Left renal pelvis (tissue), 4 donors: ENCODE measurements at places on chromosomes 4 and X.

DNA sequence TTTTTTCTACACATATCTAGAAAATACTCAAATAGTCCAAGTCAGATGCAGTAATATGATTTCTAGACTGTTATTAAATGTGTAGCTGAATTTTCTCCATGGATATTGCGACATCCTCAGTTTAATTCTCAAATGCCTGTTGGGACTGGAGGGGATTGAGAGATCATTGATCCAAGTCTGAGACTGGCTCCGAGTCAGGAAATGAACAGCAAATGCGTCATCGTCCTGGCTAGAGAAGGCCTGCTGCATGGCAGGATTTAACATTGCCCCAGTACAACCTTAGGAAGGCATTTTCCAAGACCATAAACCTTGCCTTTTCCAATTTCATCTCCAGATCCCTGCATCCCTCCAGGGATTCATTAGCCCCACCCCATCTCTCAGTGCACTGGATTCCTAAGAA lies 56.6 kb upstream of the SLC6A14 start:
- DNase-seq, result no peak

DNA sequence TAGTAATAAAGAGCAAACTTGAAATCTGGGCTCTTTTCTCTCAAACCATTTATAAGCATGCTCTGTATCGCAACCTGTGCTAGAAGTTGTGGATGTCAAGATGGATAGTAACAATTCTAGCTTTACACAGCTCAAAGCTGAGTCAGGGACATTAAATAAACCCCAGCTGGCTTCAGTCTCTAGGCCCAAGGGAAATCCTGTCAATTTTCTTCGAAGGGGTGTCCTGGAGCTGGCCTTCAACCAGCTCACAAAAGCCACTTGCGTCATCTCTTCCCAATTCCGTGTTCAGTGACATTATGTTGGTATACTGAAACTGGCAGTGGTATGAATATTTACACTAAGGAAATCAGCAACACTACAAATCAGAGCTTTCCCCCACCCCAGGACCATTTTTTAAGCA lies 89.8 kb upstream of the PRKG2 start:
- DNase-seq, result no peak

GRCh38 chrX:120459309-120459708 lies 9.8 kb downstream of the LAMP2 start:
- DNase-seq, result no peak

GRCh38 chrX:81392396-81392795 lies 190.5 kb downstream of the SH3BGRL start:
- DNase-seq, result no peak

DNA sequence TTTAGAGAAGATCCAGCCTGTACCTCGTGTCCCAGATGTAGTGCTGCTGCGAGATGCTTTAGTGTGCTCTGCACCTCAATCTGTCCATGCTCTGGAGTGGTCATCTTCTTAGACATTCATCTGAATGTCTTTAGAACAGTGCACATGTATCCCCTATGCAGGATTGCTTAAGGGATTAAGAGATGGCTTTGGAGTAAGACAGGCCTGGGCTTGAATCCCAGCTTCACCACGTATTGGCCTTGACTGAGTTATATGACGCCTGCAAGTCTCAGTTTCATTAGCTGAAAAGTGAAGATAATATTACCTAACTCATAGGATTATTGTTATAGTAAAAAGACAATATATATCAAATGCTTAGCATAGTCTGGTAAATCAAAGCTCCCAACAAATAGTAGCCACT lies 98.3 kb downstream of the NFKB1 start:
- no peak for DNase-seq

- no peak for DNase-seq
Measured at GRCh38 chr4:56040842-56041241, 92.1 kb downstream of the CEP135 start.

- DNase-seq, result no peak
Measured at GRCh38 chr4:153521478-153521877, 55.3 kb downstream of the TMEM131L start.

DNA sequence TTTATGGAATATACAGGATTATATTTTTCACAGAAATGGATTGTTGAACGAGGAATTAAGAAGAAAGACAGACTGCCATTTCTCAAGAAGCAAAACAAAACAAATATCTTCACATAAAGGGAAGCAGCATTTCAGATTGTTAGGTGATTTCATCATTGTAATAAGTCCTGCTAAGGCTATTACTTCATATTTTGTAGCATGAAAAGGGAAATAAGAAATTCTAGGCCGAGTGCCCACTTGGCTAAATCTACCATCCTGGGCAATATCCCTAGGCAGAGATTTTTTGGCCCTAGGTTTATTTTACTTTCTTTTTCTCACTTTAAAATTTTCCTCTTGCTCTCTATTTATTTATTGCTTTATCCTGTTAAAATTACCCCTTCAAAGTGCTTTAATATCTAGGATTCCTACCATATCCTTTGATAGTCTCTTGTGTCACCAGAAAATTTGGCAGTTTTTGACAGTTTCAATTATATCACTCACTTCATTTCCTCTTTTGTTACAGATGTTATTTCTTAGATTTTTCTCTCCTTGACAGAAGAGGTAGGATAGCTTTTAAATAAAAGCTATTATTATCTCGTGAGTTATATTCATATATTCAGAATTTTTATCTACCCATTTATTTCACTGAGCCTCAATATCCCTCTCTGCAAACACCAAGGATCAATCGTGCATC lies 142.3 kb downstream of the PDGFC start:
- no peak for DNase-seq

GRCh38 chr4:82852751-82853285 lies 38.1 kb downstream of the SEC31A start:
- DNase-seq, result no peak
